ENCODE measurements at places on chromosomes 7 and 10.

DNA sequence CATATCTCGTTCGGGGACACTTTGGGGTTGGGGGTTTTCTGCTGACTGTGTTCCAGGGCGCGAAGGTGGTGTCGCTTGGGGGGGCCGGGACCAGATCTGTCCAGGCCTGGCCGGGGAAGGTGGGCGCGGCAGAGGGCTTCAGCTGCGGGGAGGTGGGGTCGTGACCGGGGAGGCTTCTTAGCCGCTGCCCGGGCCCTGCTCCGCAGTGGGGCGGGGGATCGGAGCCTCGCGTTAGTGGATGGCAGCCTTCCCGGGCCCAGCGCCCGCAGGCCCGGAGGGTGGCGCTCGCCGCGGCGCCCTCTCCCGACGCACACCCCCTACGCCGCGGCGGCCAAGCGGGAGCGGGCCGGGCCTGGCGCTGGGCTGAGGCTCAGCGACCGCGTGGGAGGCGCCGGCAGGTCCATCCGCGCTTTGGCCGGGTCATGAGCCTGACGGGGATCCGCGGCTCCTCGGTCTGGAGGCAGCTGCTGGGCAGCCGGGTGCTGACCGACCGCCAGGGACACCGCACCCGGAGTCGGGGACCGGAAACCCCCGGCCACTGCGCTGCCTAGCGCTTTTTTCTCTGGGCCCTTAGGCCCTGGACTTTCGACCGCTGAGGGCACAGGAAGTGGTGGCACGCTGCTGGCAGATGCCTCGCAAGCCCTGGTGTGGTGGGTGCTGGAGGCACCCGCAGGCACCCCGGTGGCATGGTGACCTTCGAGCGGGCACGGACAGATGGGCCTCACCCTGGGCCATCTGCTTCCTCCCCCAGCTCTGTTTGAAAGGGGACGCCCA lies 1.2 kb downstream of the AGAP3 start:
- DNase-seq: no peak

DNA sequence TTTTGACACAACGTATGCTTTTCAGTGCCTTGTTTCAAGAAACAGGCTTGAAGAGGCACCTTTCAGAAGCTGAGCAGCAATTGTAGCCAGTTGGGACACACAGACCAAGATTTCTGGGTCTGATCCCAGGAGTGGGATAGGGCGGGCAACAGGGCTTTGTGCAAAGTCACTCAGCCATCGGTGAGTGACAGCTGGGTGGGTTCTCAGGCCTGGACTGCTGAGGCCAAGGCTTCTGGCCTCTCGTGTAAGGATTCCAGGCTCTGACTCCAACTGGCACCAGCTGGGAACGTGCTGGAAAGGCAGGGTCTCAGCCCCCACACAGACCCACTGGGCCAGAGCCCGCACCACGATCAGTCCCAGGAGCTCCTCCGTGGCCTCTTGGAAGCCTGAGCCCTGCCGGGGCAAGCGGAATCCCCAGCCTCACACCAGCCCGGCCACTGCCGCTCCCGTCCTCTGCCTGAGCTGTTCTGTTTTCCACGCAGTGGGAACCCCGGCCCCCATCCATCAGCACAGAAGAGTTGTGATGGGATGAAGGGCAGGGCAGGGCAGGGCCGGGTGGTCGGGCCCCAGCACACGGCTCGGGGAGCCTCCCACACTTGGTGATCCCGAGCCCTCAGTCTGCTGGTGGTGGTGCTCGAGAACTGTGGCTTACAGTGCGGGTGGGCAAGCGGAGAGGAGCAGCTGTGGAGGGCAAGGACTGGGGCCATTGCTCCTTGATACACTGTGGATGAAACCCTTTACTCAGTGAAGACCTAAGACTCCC lies 46.8 kb downstream of the VIPR2 start:
- no peak for DNase-seq

DNA sequence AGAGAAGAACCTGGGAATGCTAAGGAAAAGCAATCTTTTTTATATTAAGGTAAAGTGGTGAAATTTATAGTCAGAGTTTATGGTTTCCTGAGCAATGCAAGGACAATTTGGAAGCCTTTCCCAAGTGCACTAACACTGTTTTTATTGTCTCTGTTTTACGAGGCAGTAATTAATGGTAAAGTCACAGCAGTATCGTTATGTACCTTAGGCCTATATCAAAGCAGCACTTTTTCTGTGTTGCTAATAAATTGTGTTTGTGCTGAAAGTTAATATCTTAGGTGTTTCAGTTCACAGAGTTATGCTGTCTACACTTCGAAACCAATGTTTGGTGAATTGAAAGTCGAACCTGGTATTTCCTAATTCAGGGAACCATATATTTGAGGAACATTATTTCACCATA lies 19.2 kb downstream of the OIT3 start:
- DNase-seq: no peak

DNA sequence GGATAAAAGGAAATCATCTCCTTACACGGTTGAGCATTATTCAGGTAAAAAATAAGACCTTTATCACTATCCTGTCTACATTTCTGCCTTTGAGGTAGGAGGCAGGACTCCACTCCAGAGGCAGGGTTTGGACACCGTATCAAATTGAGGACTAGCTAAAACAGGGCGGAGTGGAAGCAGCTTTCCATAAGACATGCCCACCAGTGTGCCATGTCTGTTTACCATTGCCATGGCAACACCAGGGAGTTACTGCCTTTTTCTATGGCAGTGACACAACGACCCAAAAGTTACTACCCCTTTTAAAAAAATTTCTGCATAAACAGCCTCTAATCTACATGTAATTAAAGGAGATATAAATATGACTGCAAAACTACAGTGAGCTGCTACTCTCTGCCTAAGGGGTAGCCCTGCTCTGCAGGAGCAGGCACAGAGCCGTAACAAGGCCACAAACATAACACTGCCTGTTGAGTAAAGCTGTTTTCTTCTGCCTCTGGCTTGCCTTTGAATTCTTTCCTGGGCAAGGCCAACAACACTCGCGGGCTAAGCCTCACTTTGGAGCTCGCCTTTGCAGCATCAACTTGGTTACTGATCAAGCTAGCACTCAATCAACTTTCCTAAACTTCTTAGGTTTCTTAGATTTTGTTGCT lies 26.5 kb downstream of the DGKB start:
- DNase-seq: no peak

DNA sequence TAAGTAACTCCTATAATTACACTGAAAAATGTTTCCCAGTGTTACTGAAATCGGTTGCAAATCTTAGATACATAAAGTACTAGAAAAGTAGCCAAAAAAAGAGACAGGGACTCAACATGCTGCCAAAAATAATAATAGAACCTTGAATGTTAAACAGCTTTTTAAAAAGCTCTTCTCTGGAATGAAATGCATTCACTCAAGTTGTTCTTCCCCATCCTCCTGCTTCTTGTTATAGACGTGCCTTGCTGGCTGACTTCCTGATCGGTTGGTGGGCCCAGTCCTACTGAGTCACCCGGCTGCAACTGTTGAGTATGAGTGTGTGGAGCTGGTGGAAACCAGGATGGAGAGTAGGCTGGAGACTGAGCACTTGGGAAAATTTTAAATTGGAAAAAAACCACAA lies 30.6 kb upstream of the RAPGEF5 start:
- no peak for DNase-seq

GRCh38 chr7:102412548-102412947 lies 16.4 kb downstream of the PRKRIP1 start:
- DNase-seq: no peak

- no peak for DNase-seq
Measured at GRCh38 chr7:132625651-132626050, 49.4 kb upstream of the PLXNA4 start.
